Stimulated activated CD8-positive, alpha-beta memory T cell treated with anti-CD3 and anti-CD28 coated beads, Interleukin-2, amount 100 ng/mL, for 1 hour (primary cell): ENCODE measurements at places on chromosomes 2 and 18.
A peak's percentile ranks its signal among the peaks of the same experiment; 100 is the strongest.

GRCh38 chr18:58544616-58545337 lies 84.1 kb downstream of the ALPK2 start:
- DNase-seq = no peak

DNA sequence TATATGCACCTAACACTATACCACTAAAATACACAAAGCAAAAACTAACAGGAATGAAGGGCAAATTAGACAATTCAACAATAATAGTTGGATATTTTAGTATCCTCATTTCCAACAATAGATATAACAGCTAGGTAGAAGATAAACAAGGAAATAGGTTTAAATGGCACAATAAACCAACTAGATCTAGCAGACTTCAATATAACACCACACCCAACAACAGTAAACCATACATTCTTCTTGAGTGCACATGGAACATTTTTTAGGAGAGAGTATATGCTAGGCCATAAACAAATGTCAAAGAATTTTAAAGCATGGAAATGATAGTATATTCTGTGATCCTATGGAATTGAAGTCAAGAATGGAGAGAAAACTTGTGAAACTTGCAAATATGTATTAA lies 138.4 kb downstream of the NDUFA10 start:
- DNase-seq = no peak

GRCh38 chr18:64337673-64338072 lies 188.8 kb upstream of the LINC00305 start:
- no peak for DNase-seq

- DNase-seq = no peak
These were observed 90.0 kb upstream of the TNP1 start for GRCh38 chr2:216949700-216950413.

GRCh38 chr2:146982393-146982846 lies 862.4 kb upstream of the ACVR2A start:
- DNase-seq = no peak

DNA sequence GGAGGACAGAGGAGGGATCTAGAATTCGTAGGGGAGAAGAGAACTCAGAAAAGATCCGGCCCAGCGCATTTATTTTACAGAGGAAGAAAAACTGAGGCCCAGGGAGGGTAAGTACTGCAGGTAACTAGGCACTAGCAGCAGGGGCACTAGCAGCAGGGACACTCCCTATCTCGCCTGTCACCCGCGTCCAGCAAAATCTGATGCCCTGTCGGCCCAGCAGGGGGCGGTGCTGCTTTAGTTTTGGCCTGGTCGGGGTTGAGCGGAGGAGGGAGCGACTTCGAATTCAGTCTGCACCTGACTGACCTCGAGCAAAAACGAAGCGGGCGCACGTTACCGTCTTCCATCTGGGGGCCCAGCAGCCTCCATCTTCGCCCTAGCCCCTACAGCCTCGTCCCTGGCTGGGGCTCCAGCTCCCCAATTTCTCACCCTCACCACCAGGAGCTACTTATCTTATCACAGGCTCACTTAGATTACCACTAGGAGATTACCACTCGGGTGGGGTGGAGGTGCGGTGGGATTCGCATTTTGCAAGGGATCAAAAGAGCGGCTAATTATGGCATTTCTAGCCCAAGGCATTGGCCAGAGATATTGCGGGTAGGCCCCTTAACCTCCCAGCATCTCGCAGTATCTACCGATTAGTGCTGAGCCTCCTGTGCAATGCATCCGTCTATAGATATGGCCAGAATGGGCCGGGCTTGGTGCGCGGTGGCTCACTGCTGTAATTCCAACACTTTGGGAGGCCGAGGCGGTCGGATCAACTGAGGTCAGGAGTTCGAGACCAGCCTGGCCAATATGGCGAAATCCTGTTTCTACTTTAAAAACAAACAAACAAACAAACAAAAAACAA lies 17.8 kb upstream of the CD8A start:
- peak; percentile 93 for DNase-seq

DNA sequence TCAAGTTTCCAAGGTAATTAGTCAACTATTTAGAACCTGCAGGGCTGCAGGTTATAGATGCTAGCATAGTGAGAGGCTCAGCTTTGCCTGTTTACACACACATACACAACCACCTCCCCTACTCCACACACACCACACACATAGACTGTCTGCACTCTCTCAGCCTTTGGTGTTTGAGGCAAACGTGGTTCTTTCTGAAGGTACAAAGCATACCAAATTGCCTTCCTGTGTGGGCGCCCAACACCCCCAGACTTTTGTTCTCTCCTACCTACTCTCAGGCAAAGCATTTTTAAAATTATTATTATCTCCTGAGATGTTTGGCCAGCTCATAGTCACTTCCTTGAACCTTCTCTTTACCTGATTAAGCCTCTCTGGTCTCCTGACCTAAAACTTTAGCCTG lies 44.9 kb downstream of the MYO3B start:
- DNase-seq = no peak

GRCh38 chr2:10544252-10544651 lies 96.1 kb upstream of the ODC1 start:
- peak; percentile 8 for DNase-seq

GRCh38 chr2:172914341-172915008 lies 161.2 kb upstream of the MAP3K20 start:
- DNase-seq = no peak

DNA sequence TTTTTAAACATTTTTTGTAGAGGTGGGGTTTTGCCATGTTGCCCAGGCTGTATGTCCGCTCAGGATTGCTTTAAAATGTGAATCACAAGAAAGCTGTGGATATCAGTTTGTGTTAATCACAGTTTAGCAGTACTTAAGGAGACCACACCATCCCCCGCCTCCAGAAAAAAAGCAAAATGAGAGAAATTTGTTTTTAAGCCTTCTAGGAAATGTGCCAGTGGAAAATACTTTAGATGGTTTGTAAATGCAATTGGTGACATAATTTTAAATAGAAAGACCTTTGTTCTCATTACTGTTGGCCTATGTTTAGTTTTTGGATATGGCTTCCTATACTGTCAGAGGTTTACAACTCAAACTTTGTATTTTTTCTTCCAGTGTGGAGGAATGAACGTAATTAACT lies 27.0 kb downstream of the GCA start:
- DNase-seq = no peak

- no peak for DNase-seq
These were observed 98.4 kb upstream of the NCKAP5 start for GRCh38 chr2:133666621-133667020.

GRCh38 chr2:215548714-215549113 lies 112.8 kb upstream of the FN1 start:
- DNase-seq = no peak

GRCh38 chr2:109193807-109194619 lies 65.0 kb downstream of the SH3RF3 start:
- DNase-seq = no peak

DNA sequence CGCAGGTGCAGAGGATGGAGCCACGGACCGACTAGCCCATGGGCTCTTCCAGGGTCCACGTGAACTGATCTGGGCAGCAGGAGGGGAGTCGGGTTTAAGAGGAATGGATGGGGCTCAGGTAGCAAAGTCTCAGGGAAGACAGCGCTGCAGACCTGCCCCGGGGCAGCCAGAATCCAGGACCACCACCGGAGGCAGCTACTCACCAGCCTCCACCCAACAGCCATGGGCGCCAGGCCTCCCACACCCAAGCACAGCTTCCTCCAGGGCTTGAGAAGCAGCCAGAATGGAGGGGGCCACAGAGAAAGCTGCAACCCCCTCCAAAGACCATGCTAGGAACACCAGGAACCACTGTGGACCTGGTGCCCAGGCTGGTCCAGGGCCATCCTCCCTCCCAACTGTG lies 164.3 kb downstream of the TWIST2 start:
- DNase-seq = no peak

DNA sequence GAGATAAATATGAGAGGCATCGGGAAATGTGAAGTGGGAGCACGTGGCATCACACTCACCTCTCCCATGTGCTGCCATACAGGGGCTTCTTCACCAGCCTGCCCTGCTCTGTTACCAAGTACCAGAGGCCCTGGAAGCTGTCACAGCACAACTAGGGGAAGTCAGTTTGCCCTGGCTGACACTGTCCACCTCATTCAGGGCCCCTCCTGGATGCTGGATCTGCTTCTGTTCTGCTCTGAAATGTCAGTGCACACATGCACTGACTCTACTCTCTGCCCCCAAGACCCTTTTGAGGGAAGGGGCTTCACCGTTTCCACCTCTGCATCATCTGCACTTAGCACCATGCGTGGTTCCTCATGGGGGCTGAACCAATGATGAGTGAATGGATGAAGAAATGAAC lies 311.1 kb downstream of the EN1 start:
- DNase-seq = no peak

- no peak for DNase-seq
These were observed 246.5 kb upstream of the SPRED2 start for GRCh38 chr2:65678779-65679391.

GRCh38 chr2:231396058-231396821 lies 730 bp downstream of the B3GNT7 start:
- no peak for DNase-seq

GRCh38 chr2:197145471-197146056 lies 165.0 kb downstream of the ANKRD44 start:
- no peak for DNase-seq

GRCh38 chr2:238290091-238290509 lies 1.7 kb upstream of the PER2 start:
- no peak for DNase-seq

GRCh38 chr2:230412371-230412711 lies 3.7 kb upstream of the SP100 start:
- DNase-seq = no peak

DNA sequence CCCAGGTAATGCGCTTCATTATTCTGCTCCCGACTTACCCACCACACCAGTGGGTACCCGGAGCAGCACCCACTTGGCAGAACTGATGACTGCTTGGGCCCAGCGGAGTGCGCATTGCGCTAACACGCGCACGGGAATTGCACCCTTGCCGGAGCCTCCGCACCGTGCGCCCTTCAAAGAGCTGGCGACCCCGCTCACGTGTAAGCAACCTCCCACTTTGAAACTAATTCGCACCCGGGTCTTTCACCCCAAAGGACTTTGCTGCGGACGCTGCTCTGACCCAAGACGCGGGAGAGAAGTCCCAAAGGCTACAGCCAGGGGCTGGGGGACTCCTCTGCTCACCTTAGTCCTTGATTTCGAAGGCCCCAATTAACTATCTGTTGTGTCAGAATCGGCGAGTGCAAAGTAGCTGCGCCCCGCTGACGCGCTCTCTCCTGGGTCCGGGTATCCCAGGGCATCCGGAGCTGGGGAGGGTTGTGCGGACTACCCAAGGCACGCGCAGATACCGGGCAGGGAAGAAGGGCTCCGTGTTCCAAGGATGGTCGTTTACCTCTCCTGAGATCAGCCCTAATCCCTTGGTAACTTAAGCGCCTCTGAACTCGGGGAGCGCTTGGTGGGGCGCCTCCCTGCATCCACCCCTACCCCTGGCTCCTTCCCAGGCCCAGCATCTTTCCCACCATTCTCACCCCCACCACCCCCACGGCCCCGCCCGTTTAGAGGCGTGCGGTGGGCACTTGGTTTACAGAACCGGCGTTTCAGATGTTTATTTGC lies 13.1 kb upstream of the SATB2 start:
- no peak for DNase-seq

DNA sequence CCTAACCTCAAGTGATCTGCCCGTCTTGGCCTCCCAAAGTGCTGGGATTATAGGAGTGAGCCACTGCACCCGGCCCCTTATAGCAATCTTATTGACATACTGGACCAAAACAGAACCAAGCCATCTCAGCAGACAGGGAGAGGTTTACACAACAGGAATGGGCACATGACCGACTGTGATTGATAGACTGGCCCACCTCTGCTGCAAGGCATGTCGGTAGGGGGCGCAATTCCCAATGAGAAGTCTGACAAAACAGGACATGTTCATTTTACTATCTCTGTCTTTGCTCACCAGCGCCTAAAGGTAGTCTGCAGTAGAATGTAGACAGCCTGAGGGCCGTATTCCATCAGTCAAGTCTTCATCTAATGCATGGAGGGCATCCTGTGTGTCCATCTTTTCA lies 2.0 kb downstream of the LYPD6B start:
- peak; percentile 21 for DNase-seq

DNA sequence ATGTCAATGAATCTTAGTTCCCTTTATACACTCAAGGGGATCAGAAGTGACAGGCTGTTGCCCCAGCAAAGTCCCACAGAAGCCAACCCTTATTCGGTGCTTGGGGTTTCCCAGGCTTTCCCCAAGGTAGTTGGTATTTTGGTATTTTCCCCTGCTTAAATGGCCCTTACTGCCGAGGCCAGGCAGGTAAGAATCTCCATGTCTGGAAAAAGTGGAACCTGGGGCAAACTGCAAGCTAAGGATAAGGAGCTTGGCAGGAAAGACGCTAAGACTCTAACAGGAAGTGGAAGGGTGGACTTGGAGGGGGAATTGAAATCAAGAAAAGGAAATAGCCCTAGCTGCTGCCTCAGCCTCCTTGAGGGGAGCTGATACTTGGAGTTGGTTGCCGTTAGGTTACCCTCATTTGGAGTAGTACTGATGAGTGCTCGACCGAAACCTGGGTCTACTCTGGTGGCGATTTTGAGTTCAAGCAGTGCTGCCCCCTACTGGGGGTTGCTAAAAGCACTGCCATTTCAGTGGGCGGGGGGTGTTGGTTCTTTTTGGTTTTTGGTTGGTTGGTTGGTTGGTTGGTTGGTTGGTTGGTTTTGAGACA lies 3.3 kb upstream of the GPBAR1 start:
- DNase-seq = peak; percentile 29
